SK-N-DZ (cell line): ENCODE measurements at places on chromosomes 2 and 18.

GRCh38 chr2:28687171-28687570 lies 64.5 kb upstream of the PPP1CB start:
- DNase-seq = no peak

- DNase-seq = no peak
Measured at GRCh38 chr18:75129717-75130477, 79.0 kb downstream of the PTGR3 start.

DNA sequence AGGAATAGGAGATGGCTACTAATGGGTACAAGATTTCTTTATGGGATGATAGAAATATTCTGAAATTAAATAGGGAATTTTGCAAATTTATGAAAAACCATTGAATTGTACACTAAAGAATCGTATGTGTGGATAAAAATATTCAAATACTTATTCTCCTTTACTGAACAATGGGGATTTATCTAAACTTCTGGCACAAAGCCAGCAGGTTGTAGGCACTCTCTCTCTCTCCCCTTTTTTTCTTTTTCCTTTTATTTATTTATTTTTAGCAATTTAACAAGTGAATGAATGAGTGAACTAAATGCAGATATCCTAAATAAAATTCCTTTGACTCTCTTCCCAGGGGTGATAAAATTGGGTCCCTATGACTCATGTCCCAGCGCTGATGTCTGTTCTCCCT lies 21.9 kb upstream of the SCYGR2 start:
- DNase-seq = no peak

GRCh38 chr18:39624961-39625360 lies 2059.4 kb upstream of the CELF4 start:
- DNase-seq = no peak

DNA sequence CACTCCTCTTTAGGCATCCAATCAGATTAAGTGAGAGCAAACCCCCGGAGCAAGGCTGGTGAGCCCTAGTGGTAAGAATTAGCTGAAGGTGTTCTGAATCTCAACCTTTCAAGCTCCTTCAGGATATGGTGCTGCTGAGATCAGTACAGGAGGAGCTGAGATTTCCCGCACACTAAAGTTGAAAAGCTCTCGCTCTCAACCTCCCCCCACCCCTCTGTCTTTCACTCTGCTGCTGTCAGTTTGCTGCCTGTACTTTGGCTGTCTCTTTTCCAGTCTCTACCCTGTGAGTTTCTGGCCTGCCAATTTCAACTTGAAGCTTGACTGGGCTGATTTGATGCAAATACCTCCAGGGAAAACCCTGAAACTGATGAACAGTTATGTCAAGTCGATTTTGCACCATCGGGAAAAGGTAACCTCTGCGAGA lies 15.7 kb downstream of the ZEB2 start:
- no peak for DNase-seq
